ENCODE measurements at places on chromosomes 7 and 10.

DNA sequence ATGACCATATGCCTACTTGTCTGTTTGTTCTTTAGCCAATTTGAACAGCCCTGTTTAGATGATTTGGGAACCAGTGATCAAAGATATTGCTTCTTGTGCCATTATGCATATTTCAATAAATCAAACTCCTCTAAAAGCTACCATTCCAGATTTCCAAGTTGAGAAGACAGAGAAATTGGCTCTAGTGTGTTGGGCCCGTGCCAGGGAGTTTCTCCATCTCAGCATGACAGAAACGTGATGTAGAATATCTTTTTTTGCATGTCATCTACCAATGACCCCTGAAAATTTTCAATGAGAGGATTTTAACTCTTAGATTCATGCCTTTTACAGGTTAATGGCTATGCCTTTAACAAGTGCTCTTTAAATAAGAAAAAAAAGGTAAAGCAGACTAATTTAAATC lies 50.7 kb upstream of the CABCOCO1 start:
- DNase-seq, result no peak

GRCh38 chr10:102984086-102984485 lies 66.0 kb downstream of the CNNM2 start:
- no peak for DNase-seq

DNA sequence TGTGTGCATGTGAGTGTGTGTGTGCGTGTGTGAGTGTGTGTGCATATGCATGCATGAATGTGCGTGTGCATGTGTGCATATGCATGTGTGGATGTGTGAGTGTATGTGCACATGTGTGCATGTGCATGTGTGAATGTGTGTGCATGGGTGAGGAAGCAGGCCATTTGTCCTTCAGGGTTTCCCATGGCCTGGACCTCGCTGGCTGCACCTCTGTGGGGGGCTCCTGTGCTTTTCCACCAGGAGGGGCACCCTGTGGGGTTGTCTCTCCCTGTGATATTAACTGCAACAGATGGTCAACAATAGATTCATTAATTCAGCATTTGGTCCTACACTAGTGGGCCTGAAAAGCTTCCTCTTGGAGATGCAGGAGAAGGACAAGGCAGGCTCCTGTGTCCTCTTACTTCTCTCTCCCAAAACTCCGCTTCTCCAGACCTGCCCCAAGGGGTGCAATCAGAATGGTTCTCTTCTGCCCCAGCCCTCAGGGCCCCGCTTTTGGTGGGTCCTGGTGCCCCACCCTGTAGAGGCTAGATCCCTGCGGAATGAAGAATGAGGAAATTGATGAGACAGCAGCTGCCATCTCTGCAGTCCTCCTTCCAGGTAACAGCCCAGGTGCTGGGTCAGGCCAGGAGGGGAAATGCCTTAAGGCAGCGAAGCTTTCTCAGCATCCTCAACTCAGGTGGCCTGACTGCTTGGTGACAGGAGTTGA lies 41.5 kb upstream of the NUB1 start:
- DNase-seq, result no peak

GRCh38 chr10:30705101-30705624 lies 75.6 kb upstream of the LYZL2 start:
- DNase-seq, result no peak

DNA sequence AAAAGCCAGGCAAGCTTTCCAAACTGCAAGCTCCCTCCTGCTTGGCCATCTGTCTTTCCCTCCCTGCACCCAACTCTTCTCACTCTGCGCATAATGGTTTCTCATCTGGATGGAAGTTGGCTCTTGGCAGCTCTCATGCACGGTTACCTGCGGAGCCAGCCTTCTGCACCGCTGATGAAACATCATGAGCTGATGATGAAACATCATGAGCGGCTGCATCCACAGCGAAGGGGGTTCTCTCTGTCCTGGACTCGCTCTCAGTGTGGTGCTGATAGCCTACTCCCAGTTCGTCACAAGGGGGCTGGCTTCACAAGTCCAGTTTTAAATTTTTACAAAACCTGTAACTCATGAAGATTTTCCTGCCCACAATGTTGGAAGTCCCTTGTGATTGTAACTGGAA lies 457.5 kb downstream of the ACTR3B start:
- no peak for DNase-seq

- DNase-seq, result no peak
Measured at GRCh38 chr10:51705774-51706173, 6.4 kb upstream of the CSTF2T start.

DNA sequence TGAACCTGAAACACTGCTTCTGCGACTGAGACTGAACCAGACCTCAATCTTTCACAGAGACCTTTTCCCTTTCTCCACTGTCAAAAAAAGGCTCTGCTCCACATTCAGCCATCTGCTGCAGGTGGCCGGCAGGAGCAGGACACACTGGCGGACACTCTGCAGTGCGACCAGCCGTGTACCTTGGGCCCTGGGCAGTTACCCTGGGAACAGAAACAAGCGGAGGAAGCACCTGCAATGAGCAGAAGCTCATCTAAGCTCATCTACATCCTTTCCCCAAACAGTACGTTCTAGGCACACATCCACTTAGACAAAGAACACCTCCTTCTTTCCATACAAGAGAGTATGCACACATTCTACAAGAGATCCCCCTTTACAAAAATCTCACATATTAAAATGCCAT lies 22.8 kb downstream of the VOPP1 start:
- DNase-seq, result no peak

GRCh38 chr10:118234683-118235082 lies 107.4 kb downstream of the FAM204A start:
- no peak for DNase-seq

DNA sequence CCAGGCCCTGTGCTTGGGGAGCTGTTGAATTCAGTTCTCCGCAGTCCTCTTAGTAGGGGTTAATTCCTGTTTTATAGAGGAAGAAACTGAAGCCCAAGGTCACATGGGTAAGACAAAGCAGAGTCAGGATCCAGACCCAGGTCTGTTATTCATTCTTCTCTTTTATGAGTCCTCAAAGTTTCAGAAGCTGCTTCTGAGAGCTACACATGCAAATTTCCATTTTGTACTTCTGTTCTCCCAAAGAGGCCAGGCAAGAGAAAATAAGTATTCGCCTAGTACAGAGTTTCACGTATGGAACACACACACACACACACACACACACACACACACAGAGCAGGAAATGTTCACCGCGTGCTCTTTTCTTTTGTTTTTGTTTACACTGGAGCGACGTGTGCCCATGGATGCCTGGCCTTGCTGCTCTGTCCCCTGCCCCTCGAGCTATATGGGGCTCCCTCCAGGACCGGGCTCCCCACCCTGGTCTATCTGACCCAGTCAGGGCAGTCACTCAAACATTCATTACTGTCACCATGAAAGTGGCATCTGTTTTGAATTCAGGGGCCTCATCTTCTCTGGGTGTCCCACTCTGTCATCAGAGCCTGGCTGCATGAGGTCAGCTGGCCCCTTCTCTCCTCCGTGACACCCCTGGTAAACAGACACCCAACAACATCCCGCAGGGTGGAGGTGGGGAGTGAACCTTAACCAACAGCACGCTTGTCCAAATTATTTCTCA lies 84.4 kb downstream of the TNS3 start:
- peak; percentile 47 for DNase-seq

DNA sequence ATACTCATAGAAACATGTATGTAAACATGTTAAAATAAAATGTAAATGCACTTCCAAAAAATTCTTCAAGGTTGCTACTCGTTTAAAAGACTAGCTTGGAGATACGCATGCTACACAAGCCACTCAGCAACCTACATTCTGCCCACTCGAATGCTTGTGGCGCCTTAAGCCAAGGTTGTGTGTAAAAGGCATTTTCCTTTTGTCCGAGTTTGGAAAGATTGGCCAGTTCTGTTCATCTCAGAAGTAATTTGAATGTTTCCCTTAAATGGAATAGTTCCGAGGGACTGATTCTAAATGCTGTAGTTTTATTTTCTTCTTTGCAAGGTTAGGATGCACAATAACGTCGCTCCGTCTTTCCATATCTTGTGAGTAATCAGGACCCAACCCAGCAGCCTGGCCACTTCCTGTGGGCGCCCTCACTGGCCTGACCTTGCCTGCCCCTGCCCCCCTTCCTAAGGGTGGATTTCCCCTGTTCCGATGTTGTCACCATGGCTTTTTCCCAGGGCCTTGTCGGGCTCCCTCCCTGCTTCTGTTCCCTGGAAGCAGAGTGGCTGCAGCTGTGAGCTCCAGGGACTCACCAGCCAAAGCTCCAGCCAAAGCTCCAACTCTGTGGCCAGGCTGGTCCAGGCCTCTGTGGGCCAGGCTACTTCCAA lies 70.6 kb downstream of the PTPRE start:
- DNase-seq, result peak; percentile 65

DNA sequence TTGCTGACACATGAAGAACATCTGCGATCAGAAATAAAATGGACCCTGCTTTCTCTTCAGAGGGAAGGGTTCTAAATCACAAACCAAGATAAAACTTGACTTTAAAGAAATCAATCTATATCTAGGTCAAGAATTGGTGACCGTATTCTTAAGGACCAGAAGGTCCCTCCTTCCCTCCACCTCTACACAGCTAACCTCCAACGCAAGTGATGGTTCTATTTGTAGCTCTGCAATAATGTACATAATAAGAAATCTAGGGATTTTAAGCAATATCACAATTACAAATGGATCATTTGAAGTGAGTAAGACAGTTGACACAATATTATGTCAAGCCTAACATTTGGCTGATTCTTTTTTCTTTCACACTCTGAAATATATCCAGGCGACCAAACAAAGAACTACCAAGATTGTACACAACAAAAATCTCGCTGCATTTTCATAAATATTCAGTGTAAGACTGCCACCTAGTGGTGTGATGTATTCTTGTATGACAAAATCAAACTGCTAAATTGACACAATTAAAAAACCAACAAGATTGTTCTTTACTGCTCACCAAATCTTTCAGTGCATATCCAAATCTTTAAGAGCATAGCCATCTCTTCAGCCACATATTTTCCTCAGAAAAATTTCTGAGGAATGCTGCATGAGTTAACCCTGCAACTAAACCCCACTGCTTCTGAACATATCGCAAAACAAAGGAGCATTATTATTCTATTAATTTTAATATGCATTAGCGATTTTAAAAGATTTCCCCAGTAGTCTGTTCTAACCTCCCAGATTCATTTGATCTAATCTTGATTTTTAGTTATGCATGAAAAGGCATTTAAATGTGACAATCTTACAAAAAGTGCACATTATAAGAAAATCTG lies 44.5 kb downstream of the ICA1 start:
- DNase-seq, result peak; percentile 87

GRCh38 chr7:28112012-28112411 lies 68.6 kb downstream of the JAZF1 start:
- DNase-seq, result no peak

GRCh38 chr7:132817949-132818348 lies 241.7 kb upstream of the PLXNA4 start:
- DNase-seq, result no peak

DNA sequence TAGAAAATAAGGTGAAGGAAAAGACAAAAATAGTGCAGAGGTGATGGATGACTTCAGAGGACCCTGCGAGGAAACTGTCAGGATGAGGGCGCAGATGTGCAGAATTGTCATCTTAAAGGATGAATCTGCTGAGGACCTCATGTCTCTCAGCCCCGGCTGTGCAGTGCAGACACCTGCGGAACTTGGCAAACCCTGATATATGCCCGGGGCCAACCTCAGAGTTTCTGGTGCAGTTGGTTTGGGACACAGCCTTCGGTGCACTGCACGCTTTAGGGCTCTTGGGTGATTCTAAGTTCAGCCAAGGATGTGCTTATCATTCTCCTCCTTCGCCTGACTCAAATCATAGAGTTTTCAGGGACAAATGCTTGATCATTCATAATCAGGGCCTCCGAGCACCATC lies 310.1 kb downstream of the TCERG1L start:
- DNase-seq, result no peak

GRCh38 chr10:91410638-91411371 lies 661 bp downstream of the HECTD2 start:
- DNase-seq, result peak; percentile 57

GRCh38 chr10:28595613-28596012 lies 62.7 kb downstream of the WAC start:
- peak; percentile 60 for DNase-seq

- no peak for DNase-seq
Measured at GRCh38 chr7:24499871-24500270, 73.4 kb upstream of the PALS2 start.

DNA sequence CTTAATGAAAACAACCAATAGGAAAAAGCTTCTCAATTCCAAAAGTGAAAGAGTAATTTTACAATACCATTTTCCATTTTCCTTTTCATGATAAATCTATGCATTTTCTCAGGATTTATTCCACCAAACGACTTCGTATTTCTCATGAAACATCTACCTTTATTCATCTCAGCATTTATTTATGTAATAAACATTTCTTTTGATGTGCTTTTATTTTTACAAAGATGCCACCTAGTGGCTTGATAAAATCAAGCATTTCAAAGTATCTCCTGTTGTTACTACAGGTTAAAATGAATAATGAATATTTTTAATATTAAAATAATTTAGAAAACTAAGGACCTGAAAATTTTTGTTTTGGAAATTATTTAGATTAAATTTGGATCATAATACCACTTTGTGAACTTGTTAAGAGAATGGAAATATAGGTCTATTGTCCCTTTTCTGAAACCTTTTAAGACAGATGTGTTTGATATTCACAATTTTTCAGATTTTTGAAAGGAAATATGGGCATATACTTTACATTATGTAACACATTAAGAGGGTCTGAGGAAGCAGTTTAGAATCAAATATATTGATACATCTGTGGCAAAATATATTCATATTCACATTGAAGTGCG lies 2.7 kb upstream of the IQUB start:
- DNase-seq, result peak; percentile 61

DNA sequence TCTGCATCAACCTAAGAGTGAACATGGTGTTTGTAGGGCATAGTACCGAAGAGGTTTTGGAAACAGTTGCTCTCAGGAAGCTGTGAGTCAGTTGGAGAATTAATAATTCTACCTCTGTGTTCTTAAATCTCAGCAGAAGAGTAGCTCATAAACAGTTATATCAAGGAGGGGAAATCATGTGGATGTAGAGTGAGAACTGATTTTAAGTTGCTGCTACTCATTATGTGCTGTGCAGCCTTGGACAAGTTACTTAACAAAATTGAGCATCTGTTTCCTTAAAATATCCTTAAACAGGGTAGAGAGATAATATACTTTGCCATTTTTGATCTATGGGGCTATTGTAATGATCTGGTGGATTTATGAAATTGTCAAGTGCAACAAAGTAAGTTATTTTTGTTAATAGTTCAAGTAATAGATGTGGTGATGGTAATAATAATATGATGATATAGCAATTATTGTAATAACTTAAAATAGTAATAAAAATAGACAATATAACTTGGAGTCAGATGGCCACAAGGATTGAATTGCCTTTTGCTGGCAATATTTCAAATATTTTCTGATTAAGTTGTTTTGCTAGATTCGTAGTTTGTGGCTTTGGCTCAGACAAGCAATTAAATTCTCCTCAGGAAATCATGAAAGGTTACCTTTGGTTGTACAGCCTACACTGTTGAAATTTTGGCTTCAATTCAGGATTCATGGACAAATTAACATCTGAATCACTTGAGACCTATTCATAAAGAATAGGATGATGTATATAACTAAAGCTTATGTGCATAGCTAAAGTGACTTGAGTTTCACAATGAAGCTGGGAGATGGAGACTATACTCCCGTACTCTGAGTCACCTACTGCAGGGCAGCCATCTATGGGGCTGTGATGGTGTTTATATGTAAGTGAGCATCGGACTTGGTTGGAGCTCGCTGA lies 228.5 kb downstream of the CDK14 start:
- DNase-seq, result peak; percentile 83

GRCh38 chr10:112934193-112934592 lies 15.9 kb upstream of the TCF7L2 start:
- no peak for DNase-seq

GRCh38 chr7:46784732-46785131 lies 797.2 kb downstream of the TNS3 start:
- DNase-seq, result peak; percentile 68

- DNase-seq, result no peak
Measured at GRCh38 chr7:144048648-144049047, at the start of gene OR2A5. Gene OR2A5 (plus strand): TSS chr7:144048948. CDS start chr7:144050402, 1,454 bp downstream.
